ENCODE measurements at places on chromosomes 5 and 9.

- no peak for DNase-seq
Observed at GRCh38 chr5:59683311-59683710, 210.2 kb downstream of the PDE4D start.

DNA sequence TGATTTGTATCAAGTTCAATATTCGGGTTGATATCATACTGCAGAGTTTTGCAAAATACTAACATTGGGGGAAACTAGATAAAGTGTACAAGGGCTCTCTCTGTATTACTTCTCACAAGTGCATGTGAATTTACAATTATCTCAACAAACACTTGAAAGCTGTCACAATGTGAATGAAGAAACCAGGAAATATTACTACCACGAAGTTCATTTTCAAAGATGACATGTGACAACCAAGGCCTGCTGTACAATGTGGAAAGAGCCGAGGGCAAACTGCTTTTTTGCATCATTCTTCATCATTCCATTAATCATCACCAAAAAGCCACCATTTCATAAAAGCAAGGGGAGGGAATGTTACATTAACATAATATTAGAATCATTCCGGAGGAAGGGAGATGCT is 310.0 kb downstream of the GLIS3 start:
- no peak for DNase-seq

GRCh38 chr9:134166374-134166773 is 2.0 kb upstream of the RNU6ATAC start:
- no peak for DNase-seq

- DNase-seq: no peak
Observed at GRCh38 chr9:93205045-93205768, 21.3 kb downstream of the WNK2 start.

DNA sequence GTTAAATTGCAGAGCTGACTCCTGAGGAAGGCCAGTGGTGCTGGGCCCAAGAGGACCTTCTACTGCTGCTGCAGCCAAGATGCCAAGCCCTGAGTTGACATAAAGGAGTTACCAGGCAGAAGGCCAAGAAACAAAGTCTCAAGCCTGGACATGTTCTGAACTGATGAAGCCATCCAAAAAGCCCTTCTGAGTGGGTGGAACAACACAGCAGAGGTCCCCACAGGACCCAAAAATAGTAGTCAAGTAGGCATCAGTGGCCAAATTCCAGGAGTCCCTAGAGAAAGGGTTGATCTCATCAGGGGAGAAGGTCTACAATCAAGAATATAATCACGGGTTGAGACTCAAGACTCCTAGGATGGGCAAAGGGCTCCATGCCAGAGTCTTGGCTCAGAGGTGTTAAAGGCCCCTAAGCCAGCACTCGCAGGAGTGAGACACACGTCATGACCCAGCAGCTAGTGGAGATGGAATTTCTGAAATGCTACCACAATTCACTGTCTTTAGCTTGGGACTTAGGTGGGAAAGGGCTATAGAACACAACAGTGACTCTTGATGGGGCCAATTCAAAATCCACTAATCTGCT is 119.7 kb downstream of the FANCC start:
- DNase-seq: no peak

DNA sequence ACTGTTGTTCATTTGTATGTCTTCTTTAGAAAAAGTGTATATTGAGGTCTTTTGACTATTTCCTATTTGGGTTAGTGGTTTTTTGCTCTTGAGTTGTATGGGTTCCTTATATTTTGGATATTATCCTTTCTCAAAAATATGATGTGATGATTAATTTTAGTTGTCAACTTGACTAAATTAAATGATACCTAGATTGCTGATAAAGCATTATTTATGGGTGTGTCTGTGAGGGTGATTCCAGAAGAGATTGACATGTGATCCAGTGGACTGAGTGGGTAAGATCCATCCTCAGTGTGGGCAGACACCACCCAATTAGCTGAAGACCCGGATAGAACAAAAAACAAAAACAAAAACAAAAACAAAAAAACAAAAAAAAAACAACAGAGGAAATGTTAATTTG is 115.1 kb upstream of the KIF2A start:
- DNase-seq: no peak

GRCh38 chr9:127166651-127167524 is 44.5 kb upstream of the ANGPTL2 start:
- no peak for DNase-seq

- no peak for DNase-seq
Observed at GRCh38 chr5:145942201-145942600, 5.8 kb downstream of the SH3RF2 start.

DNA sequence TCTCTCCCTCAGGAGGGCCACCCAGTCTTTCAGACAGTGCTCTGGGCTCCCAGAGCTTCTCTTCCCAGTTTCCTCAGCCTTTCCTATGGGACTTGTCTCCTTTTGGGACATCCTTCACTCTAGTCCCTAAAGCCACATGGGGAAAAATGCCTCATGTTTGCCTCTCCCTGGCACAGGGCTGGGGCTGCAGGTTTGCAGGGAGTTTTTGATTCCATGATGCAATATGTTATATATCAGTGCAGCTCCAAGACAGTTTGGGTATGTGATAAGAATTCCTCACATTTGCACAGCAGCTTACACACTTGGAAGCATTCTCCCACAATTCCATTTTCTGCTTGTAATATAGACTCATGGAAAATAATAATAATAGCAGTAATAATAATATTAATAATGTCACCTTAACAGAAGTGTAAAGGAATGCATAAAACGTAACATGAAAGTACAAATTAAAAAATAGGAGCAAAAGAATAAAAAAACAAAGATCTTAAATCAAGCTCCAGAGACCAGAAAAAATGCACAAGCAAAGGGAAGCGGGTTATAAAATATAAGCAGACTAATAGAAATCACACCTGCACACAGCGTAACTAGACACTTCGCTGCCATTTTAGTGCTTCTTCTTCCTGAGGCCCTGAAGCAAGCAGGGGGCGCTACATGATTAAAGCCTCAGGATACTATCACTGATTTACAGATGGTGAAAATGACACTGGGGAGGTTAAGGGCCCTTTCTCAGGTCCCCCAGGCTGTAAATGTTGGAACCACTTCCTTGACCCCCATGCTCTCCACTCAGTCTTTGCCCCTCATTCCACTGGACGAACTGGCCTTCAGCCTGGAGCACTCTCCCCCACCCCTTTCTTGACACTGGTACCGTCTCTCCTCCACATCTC is 70.0 kb upstream of the IL17B start:
- DNase-seq: no peak

- no peak for DNase-seq
Observed at GRCh38 chr5:151234476-151235238, 10.8 kb upstream of the CCDC69 start.

DNA sequence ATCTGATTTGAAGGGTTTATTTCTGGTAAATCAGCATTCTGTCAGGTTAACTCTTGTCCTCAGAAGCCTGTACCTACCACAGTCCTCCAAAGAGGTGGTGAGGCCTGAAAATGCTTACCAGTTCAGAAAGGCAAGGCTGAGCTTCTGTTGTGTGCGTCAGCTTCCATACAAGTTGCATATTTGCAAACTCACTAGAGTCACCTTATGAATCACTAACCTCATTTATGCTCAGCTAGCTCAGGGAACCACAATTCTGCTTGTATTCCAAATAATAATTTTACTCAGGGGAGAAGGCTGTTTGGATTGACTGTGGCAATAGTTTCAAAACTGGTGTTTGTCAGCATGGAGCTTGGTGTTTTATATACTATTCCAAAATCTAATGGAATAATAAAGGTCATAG is 355.1 kb upstream of the RFX3 start:
- DNase-seq: no peak

- no peak for DNase-seq
Observed at GRCh38 chr5:146675636-146676035, 159.6 kb upstream of the GPR151 start.

GRCh38 chr9:92297611-92298010 is 4.1 kb upstream of the IARS1 start:
- no peak for DNase-seq

DNA sequence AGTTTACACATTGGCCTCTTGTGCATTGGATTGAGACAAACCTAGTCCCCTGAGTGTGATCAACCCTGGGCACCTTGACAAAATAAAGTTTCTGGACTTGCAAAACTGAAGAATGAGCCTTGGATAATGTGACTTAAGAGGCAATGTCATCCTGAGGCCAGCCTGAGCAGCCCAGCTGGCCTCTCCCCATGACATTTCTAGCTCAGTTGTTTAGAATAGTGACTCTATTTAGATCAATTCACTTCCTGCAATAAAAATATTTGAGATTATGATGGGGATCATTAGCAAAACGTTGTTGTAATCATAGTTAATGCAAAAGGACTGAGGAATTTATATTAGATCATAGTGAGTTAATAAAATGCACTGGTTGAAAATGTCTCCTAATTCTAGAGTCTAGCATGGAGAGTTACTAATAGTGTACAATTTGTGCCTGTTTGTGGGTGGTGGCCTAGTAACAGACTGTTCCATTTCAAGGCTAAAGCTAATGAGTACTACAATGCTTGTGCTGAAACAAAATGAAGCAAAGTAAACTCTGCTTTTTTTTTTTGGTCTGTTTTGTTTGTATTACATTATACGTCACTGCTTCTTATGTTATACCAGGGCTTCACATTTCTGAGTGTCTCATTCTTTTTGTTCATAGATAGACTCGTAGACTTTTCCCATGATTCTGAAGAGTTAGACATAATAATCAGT is 10.9 kb upstream of the RHOBTB3 start:
- no peak for DNase-seq

DNA sequence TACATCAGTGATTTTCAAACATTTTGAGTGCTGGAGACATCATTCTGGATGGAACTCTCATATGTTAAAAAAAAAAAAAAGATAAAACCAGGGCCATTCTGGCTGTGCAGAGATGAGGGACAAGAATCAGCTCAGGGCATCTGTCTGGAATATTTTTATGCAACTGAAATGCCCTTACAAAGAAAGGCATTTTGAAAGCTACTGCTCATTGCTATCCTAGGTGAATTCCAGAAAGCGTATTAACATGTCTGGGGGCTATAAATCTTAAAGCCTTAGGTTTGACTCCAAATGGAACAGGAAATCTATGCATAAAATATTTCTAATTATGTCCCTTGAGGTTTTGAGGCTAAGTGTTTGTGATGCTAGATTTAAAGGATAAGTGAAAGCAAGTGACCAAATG is 14.9 kb upstream of the PCSK1 start:
- no peak for DNase-seq

GRCh38 chr5:101326766-101327165 is 423.7 kb upstream of the ST8SIA4 start:
- DNase-seq: no peak

DNA sequence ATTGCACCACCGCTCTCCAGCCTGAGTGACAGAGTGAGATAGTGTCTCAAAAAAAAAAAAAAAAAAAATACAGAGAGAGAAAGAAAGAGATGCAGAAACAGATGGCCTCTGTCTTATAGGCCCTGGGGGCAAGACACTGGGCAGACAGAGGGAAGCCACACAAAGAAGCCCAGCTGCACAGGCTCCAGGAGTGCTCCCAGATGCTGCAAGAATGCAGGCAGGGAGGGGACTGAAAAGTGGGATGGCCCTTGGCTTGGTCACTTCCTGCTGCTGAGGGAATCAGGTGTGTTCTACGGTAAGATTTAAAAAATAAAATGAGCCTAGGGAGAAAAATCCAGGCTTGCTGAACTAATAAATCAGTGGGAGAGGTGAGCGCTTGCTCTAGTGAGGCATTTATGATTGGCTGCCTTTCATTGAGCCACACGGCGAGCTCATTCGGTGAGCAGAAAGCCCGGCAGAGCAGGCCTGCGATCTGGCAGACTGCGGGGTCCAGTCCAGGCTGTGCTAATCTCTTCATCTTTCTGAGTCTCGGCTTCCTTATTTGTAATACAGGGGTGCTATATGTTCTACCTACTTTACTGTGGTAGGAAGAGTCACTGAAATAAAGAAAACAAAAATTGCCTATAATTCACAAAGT is 80.6 kb downstream of the RAD23B start:
- no peak for DNase-seq

DNA sequence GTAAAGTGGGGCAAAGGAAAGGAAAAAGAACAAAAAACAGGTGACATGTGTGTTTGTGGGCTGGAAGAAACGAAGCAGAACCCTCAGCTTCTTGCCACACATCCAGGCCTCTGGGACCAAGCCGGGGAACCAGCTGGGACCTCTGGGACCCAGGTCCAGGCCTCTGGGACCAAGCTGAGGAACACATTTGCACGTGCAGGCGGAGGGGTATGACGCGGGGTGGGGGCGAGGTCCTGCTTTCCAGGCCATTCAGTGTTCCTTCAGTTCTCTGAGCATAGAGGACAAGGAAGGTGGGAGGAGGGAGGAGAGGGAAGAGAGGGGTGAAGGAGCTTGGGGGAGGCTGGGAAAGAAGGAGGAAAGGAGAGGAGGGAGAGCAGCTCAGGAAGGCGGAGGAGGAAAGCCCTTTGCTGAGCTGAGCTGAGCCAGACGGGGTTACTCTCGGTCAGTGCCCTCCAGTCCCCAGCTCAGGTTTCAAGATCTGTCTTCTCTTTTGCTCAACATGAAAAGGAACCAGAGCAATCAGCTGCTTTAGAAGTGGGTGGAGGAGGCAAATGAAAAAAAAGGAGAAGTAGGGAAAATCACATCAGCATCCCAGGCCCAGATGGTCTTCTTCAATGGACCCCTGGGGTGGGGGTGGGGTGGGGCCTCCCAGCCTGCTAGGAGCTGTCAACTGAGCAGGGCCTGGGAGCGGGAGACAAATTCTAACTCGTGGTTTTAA is 59.1 kb downstream of the ABCA1 start:
- DNase-seq: no peak

GRCh38 chr5:76125346-76125745 is 42.2 kb downstream of the SV2C start:
- DNase-seq: no peak

GRCh38 chr9:31394015-31394473 is 990.4 kb upstream of the ACO1 start:
- DNase-seq: no peak

DNA sequence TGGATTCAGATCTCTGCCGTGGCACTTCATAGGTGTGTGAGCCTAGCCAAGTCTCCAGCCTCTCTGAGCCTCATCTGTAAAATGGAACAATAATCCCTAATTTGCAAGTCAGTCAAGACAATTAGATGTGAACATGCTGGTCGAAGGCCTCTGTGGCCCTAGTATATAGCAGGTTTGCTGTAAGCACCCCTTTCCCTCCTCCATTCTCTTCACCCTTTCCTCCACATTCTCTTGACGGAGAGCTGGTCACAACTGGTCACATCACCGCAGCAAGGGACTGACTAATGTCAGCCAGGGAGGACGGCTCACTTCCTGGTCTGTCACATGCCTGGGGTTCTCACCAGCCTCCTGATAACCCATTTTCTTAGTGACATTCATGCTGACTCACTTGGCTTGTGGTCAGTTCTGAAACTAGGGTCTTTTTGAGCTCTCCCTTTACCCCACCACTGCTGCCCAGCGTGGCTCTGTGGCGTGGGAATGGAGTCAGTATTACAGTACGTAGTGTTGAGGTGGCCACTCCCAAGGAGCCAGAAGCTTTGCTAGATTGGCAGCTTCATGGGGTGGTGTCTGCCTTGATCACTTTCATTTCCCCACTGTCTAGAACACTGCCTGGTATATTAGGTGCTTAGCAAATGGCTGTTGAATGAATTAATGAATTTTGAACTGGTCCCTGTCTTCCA is 47.8 kb downstream of the ERGIC1 start:
- DNase-seq: no peak

DNA sequence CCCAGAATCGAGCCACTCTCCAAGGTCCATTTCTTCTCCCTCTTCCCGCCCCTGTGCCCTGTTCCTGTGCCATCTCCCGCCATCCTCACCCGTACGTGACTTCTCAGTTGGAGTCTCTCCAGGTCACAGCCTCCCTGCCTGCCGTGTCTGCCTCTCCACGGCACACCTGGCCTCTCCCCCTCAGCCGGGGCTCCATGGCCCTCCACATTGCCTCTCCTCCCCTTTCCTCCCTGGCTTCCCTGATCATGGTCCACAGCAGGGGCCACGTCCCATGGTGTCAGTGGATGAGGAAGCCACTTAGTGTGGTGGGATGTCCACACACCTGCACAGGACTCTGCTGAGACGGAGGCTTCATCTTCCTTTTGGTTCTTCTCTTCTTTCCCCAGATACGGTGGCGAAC is 2.3 kb downstream of the PAEP start:
- DNase-seq: no peak

Measured in T-helper 22 cell (primary cell).